ENCODE measurements at places on chromosomes 4 and X. TPM values are rescaled to one million over a fixed set of nuclear protein-coding genes. Genes with fewer than 3 reads are reported as not detected.

- H3K27ac ChIP-seq: no peak overlapping the region
- no peak for DNase-seq
- no peaks in the 10 kb centered on the region for H3K4me1 ChIP-seq
Measured at GRCh38 chrX:14355556-14355955, 173.8 kb upstream of the GLRA2 start.

DNA sequence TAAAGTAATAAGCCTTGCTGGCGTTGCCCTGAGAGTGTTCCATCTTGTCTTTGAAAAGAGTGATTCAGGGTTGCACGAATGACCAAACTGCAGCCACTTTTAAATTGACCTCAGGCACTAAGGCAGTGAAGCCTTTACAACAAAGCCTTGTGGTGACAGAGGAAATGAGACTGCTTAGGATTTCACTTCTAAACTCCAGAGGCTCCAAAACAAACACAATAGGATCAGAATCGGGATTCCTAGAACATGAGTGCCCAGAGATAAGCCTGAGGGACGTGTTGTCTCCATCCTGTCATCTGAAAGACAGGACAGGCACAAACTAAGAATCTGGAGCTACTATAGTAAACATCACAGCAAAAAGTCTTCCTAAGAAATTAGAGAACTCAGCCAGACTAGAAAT lies 405.2 kb downstream of the PPARGC1A start:
- no peak for DNase-seq
- H3K4me3 ChIP-seq: no peak overlapping the region
- H3K36me3 ChIP-seq: no peaks in the 10 kb centered on the region
- no peaks in the 10 kb centered on the region for H3K27me3 ChIP-seq
- no peak overlapping the region for H3K27ac ChIP-seq

GAK gene
- 92.8 TPM for total RNA-seq

PAPSS1 gene
- total RNA-seq: 26.6 TPM

- no peak overlapping the region for H3K27ac ChIP-seq
- H3K27me3 ChIP-seq: peaks cover 18% of the 10 kb centered on the region
- H3K4me3 ChIP-seq: no peak overlapping the region
Measured at GRCh38 chr4:76802236-76803021, 95.5 kb downstream of the SOWAHB start.

DNA sequence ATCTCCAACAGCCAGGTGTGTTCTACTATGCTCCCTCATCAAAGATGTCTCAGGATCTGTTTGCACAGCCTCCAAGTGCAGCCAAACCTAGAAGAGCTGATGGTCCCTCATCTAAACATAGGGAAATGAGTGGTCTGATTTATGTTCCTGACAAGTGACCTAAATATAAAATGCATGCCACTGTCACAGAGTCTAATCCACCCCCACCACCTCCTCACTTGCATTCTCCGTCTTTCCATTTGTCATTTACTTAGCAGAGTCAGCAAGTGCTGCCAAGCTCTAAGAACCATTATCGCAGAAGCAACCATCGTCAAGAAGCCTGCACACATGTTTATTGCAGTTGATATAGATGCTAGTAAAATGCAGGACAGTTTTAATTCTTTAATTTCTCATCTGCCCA lies 33.1 kb upstream of the VCX3A start:
- no peaks in the 10 kb centered on the region for H3K36me3 ChIP-seq
- no peaks in the 10 kb centered on the region for H3K4me1 ChIP-seq
- no peak overlapping the region for H3K4me3 ChIP-seq
- no peaks in the 10 kb centered on the region for H3K27me3 ChIP-seq
- H3K27ac ChIP-seq: no peak overlapping the region

DNA sequence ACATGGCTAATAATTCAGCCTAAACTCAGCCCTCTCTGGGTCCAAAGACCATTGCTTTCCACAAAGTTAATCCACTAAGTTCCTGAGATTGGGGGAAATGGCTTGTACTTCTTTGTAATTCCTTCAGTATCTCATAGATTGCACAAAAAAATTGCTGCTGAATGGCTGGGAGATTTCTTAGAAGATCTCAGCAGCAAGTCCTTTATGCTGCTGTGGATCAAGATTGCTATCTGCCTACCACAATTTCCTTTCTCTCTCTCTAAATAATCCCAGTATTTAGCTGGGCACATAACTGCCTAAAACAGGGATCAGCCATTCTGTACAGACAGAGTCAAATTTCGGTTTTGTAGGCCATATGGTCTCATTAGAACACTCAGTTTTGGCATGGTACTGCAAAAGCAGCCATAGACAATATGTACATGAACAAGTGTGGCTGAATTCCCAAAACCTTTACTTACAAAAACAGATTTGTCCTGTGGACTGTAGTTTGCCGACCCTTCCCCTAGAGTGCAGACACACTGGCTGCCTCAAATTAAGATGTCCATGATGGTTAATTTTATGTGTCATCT lies 18.5 kb upstream of the HOPX start:
- no peaks in the 10 kb centered on the region for H3K27me3 ChIP-seq
- H3K36me3 ChIP-seq: no peaks in the 10 kb centered on the region
- peaks cover 5% of the 10 kb centered on the region for H3K4me1 ChIP-seq
- no peak overlapping the region for H3K27ac ChIP-seq
- H3K4me3 ChIP-seq: no peak overlapping the region

- DNase-seq: peak; percentile 27
- H3K36me3 ChIP-seq: no peaks in the 10 kb centered on the region
- H3K4me1 ChIP-seq: no peaks in the 10 kb centered on the region
- H3K4me3 ChIP-seq: no peak overlapping the region
- peaks cover 23% of the 10 kb centered on the region for H3K27me3 ChIP-seq
Measured at GRCh38 chr4:114659386-114660008, 60.9 kb downstream of the UGT8 start.

GRCh38 chr4:57612279-57612678 lies 502.1 kb upstream of the IGFBP7 start:
- DNase-seq: no peak
- H3K27me3 ChIP-seq: no peaks in the 10 kb centered on the region
- H3K36me3 ChIP-seq: no peaks in the 10 kb centered on the region
- H3K27ac ChIP-seq: no peak overlapping the region

DNA sequence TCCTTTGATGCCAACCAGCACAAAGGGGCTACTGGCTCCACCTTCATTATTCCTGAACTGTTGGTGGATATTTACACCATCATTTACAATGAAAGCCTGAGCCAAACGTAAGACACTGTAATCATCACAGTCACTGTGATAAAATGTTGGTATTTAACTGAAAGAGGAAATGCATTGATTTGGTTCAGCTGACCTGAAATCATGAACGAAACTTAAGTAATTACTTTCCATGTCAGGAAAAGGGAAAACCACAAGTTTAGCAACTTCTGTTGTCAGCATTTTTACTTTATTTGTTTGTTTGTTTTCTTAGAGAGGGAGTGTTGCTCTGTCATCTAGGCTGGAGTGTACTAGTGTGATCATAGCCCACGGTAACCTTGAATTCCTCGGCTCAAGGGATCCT lies 247.8 kb upstream of the FAM47A start:
- H3K27me3 ChIP-seq: no peaks in the 10 kb centered on the region
- no peak for DNase-seq
- H3K4me1 ChIP-seq: no peaks in the 10 kb centered on the region

DNA sequence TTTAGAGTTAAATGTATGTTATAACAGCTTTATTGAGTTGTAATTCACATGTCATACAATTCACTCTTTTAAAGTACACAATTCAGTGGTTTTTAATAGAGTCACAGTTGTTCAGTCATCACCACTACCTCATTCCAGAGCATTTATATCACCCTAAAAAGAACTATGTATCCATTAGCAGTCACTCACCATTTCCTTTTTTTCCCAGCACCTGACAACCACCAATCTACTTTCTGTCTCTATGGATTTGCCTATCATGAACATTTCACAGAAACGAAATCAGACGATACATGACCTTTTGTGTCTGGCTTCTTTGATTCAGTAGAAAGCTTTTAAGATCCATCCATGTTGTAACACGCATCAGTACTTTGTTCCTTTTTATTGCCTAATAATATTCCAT lies 52.9 kb upstream of the FRAS1 start:
- peaks cover 3% of the 10 kb centered on the region for H3K27me3 ChIP-seq
- DNase-seq: no peak
- H3K27ac ChIP-seq: no peak overlapping the region
- no peaks in the 10 kb centered on the region for H3K4me1 ChIP-seq

Data from activated naive CD8-positive, alpha-beta T cell treated with anti-CD3 and anti-CD28 coated beads for 36 hours (primary cell).